ENCODE measurements at places on chromosomes 1 and 21. TPM values are rescaled to one million over a fixed set of nuclear protein-coding genes. Genes with fewer than 3 reads are reported as not detected.

FCMR gene
- 0.90 TPM for polyA plus RNA-seq

VWA5B1 gene
- polyA plus RNA-seq, result not detected

SPRR4 gene
- polyA plus RNA-seq, result not detected

AMY2A gene
- polyA plus RNA-seq, result 0.16 TPM

CNKSR1 gene
- polyA plus RNA-seq, result 18.7 TPM

REN gene
- polyA plus RNA-seq, result 0.18 TPM

BTG3 gene
- 35.4 TPM for polyA plus RNA-seq

F13B gene
- not detected for polyA plus RNA-seq

SLC66A1 gene
- 8.6 TPM for polyA plus RNA-seq

TTLL7 gene
- 3.6 TPM for polyA plus RNA-seq

CNR2 gene
- 0.01 TPM for polyA plus RNA-seq

RGS16 gene
- polyA plus RNA-seq, result 1.5 TPM

PAQR6 gene
- polyA plus RNA-seq, result 7.7 TPM

ABCA4 gene
- 0.04 TPM for polyA plus RNA-seq

CLDN17 gene
- 6.5 TPM for polyA plus RNA-seq

OR2T29 gene
- not detected for polyA plus RNA-seq

TACSTD2 gene
- polyA plus RNA-seq, result 1,164 TPM

INSRR gene
- polyA plus RNA-seq, result 0.01 TPM

PIGR gene
- 0.24 TPM for polyA plus RNA-seq

CTTNBP2NL gene
- 14.0 TPM for polyA plus RNA-seq

TCEA3 gene
- polyA plus RNA-seq, result 22.0 TPM

TNFRSF8 gene
- polyA plus RNA-seq, result 0.14 TPM

KRTAP13-2 gene
- not detected for polyA plus RNA-seq

ATP1A4 gene
- polyA plus RNA-seq, result not detected

CELSR2 gene
- 19.4 TPM for polyA plus RNA-seq

SLC45A1 gene
- polyA plus RNA-seq, result 1.1 TPM

All from esophagus (tissue), 2 donors.